Activated CD4-positive, alpha-beta T cell treated with anti-CD3 and anti-CD28 coated beads for 4 hours (primary cell): ENCODE measurements at places on chromosomes 12 and 14.

DNA sequence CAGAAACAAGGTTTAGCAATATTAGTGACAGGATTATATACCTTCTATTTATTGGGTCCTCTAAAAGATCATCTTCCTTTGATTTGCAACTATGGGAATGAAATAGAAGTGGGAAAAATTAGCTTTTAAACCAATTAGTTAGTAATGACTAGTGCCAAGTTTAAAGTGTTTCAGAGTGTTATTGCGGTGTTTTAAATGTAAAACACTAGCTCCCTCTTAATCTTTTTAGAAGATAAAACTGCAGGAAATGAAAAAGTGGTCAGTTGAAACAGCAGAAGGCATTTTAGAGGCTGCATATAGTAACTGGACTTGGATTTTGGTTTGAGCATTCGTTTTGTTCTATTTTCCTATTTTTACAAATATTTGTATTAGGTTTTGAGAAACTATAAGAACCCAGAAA lies 286.2 kb downstream of the RAD51B start:
- DNase-seq: no peak

- DNase-seq: no peak
Observed at GRCh38 chr12:54019091-54019811, 9.0 kb upstream of the HOXC6 start.

DNA sequence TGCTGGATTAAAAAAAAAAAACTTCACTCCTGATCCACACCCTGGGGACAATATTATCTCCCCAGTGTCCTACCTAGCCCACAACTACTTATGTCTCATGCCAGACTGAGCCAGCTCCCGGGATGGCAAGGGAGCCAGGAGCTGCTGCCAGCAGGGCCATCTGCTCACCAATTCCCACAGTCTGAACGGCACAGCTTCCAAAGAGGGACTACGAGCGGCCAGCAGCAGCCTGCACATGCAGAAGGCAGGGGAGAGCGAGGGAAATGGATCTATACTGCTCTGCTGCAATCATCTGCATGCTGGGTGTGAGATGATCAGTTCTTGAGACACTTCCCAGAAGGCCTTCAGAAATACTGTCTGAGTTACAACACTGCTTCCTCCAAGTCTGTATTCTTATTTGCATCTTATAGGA lies 11.1 kb downstream of the SSH1 start:
- no peak for DNase-seq

- no peak for DNase-seq
Observed at GRCh38 chr14:77356899-77357298, 20.0 kb downstream of the TMED8 start.

DNA sequence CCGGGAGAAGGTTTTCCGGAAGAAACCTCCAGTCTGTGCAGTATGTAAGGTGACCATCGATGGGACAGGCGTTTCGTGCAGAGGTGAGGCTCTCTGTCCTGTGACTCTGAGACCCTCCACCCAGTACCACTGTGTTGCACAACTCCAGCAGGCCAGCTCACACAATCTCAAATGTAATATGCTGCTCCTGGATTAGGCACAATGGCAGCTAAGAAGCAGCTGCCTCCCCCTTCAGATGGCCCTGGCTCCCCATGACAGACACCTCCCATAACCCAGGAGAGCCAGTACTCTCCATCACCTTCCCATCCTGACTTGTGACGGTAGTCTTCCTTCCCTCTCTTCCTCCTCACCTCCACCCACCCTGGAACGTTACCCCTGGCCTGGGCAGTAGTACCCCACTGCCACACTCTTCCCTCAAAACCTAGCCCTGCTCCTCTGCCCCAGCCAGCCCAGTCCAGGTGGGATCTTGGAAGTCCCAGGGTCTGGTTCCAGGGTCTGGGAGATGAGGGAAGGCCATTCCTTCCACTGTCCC lies 2.1 kb downstream of the TNS2 start:
- DNase-seq: no peak

DNA sequence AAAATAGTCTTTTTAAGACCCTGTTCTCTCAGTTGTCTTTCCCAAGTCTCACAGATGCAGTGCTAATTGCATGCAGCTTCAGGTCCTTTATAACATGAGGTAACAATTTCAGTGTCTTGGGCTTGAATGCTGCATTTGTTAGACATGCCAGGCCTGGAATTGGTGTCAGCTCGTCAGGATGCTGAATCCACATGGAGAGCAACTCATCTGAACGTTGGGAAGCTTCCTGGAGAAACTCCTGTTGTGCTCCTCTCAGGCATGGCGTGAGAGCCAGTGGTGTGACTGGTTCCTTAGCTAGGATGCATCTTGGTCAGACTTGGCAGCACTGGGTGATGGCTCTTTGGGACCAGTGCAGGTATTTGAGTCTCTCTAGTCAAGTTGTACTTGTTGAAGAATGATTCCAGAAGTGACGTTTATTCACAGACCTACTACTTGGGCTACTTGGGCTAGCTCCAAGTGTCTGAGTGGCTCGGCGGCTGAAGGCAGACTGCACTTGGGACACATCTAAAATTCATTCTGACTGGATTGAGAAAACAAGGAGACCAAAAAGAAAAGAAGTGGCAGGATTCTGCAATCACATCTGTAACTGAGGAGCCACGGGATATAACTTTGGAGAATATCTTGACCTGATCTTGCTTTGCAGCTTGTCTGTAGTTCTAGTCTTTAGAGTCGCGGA lies 134.8 kb upstream of the ARHGAP5 start:
- no peak for DNase-seq

DNA sequence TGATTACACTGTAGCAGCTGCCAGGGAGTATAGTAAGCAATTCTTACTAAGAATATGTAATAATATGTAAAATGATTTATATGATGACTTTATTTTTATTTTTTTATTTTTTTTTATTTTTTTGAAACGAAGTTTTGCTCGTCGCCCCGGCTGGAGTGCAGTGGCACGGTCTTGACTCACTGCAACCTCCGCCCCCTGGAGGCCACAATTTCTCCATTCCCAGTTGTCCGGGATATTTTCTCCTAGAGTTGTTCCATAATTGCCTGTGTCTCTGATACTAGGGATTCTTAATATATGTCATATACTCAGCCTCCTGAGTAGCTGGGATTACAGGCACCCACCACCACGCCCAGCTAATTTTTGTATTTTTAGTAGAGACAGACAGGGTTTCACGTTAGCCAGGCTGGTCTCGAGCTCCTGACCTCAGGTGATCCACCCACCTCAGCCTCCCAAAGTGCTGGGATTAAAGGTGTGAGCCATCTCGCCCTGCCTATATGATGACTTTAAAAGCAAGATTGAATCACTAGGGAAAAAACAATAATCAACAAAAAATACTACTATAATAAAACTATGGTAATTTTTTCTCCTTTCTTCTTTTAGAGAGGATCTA lies 12.2 kb upstream of the ITPR2 start:
- DNase-seq: peak; percentile 13

GRCh38 chr14:55294603-55295002 lies 23.4 kb downstream of the FBXO34 start:
- DNase-seq: no peak

DNA sequence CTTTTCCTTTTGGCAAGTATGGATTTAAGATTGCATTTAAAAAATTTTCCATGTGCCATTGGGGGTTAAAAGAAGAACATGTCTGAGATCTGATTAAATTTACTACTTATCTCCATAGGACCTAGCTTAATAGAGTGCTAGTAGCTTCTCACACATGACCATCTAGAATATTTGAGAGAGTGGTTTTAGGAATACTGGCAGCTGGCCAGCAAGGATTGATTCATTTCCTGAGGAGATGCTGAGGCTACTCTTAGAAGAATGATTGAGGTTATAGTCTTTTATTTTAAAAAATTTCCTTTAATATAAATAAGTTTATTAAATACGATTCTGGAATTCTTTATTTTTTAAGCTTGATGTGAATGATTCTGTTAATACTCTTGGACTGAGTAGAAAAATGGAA lies 56.2 kb downstream of the MIPOL1 start:
- no peak for DNase-seq

DNA sequence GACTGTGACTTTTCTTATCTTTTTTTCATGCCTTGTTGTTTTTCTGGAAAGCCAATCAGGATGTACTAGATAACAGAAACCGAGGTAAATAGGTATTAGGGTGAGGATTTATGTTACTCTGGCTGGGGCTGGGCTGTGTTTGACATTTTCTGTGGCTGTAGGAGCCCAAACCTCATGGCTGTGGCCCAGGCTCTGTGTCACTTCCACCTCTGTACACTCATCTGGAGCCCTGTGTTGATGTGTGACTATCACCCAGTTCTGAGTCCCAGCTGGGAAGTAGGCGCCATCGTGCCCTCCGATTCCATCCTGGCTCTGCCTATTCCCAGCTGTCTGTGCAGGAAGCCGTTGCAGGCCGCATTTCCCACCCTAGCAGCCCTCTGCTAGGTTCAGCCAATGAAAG lies 1.6 kb upstream of the HHIPL1 start:
- DNase-seq: no peak

DNA sequence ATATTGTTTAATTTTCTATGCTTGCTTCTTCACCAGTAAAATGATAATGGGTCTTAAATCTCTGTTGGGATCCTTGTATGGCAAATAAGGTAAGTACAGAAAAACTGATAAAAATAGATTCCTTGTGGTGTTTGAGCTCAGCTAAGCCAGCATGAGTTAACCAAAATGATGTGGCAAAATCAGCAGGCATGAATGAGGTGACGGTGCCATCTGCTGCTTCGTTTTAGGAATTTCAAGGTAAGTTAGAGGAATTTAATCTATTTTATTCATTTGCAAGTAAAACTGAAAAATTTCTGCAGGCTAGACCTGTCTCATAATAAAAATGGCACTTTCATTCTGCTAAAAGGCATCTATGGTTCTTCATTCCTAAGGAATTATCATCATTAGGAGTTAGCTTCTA lies 10.0 kb upstream of the CLEC7A start:
- DNase-seq: peak; percentile 31

- peak; percentile 24 for DNase-seq
Observed at GRCh38 chr14:34628681-34629135, 1.2 kb downstream of the SNX6 start.

DNA sequence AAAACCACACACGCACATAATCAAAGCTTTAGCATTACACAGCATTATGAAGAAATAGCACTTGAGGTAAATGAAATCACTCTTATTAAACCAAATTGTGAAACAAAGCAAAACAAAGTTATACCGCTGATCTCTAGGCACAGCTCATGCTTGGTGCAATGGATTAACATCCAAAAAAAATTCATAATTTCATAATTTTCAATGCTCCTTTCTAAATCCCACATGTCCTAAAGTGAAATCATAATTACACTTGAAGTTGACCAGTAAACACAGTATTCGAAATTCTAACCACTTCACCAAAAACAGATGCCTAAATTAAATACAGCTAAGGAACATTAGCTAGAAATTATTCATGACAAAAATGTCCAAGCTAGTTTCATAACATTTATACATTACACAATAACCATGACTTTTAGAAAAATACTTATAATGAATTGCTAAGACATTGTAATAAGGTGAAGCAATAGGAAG lies 1.5 kb downstream of the MLH3 start:
- no peak for DNase-seq

- DNase-seq: no peak
Observed at GRCh38 chr12:32894566-32894965, 2.0 kb downstream of the PKP2 start.

DNA sequence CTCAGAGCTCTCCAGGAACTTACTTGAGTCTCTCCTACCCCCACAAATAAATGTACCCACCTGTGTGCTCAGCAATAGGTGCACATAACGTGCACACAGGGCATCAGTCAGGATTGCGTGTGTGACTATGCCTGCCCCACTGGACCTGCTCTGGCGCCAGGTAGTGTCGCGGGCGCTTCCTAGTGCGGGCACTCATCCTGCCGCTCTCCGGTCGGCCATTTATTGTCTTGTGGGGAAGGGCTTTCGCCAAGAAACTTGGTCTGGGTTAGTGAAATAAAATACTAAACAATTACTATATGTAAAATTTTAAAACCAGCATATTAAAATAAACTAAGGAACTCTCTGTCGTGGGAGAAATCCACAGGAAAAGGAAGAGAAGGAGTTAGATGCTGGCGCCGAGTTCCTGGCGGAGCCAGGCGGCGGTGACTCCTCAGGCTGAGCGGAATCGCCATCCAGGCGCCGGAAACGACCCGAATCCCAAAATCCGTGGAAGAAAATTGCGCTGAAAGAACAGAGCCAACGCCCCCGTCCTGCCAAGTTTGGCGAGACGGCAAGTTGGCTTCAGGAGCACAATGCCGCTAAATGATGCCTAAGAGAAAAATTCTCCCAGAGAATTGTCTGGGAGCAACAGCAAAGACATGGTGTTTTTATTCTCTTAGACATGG lies 7.9 kb upstream of the HOXC13 start:
- no peak for DNase-seq

DNA sequence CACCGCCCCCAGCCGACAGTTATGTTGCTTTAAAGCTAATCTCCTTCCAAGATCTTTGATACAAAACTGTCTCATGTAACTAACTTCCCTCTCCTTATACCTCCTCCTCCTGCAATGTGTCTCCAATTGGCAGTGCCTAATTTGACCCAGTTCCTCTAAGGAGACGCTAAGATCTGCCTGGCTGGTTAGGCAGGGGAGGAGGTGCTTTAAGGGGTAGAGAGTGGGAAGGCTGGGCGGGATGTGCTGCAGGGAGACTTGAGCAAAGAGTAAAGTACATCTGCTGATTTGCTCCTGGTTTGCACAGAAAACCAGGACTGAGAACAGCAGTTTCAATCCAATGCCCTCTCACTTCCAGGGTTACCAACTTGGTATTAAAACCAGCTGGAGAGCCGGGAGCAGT lies 7.4 kb upstream of the IKZF4 start:
- no peak for DNase-seq

GRCh38 chr12:111995782-111996480 lies 17.0 kb downstream of the TMEM116 start:
- no peak for DNase-seq

GRCh38 chr12:94706250-94706661 lies 55.9 kb upstream of the TMCC3 start:
- no peak for DNase-seq

GRCh38 chr12:91718326-91718725 lies 427.3 kb downstream of the BTG1 start:
- DNase-seq: no peak

DNA sequence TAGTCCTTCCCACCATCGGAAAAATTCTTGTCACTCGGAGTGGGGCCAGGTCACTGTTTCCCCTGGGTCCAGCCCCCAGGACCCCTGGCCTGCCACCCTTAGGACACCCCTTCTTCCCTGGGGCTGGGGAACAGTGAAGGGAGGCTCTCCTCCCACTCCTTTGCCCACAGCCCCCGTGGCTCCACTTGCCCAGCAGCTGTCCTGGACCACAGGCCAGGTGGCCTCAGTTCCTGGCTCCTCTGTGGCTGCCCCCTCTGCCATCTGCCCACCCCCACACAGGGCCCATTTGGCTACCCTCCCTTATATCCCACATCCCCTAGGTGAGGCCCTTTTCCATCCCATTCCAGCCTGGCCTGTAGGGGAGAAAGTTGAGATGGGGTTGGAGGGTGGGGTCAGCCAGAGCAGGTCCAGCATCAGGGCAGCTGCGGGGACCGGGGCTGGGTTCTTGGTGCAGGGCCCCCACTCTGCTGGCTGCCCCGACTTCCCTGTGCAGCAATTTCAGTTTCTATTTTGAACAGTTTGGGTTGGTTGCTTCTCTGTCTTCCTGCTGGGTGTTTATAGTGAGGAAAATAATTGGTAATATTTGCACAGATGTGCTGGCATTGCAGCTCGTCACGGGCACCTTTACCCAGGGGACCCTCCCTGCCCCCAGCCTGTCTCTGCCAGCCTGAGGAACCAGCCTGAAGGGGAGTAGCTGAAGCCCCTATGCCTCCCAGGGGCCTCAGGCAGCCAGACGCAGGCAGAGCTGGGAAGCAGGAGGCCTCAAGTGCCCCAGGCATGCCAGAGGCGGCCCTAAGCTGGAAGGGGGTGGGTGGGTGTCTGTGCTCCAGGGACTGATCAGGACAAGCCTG lies 23.4 kb downstream of the SYNDIG1L start:
- no peak for DNase-seq
